Pons (tissue), 1 donor: ENCODE measurements at places on chromosomes 1 and 21.

DNA sequence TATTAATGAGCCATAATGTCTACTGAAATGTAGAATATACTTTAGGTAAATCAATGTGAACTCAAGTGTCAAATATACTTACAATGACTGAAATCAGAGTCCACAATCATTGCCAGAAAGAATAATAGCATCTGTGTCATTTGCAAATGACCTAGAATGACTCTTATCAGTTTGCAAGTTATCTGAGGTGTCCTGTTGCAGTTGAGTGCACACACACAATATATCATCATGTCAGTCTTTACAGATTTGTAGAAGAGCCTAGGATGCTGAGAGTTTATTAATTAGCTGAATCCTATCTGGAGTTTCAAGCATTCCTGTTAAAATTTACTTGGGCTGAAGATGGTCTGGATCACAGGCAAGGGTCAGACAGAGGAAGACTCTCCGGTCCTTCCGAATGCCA is 324.0 kb upstream of the GREM2 start:
- no peak for DNase-seq

DNA sequence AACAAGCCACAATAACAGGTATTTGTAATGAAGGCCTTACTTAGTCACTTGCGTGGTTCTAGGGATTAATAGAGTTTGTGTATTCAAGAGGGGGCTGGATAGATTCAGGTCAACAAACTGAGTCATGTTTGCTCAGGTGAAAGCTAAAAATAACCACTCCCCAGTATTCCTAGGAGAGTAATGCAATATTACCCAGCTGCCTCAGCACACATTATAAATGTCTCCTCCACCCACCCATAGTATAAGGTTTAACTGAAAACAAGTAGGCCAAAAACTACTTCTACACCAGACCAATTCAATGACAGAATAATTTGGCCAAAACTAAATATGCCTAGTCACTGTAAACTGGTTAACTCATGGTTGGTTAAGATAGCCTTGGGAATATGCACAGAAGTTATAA is 34.4 kb downstream of the WLS start:
- DNase-seq = no peak

- no peak for DNase-seq
Measured at GRCh38 chr1:73026114-73026513, 743.8 kb upstream of the NEGR1 start.

GRCh38 chr1:29239142-29239541 is 2.8 kb downstream of the PTPRU start:
- DNase-seq = no peak

- DNase-seq = no peak
Measured at GRCh38 chr1:150320667-150320978, 710 bp upstream of the PRPF3 start.

- DNase-seq = no peak
Measured at GRCh38 chr21:9780441-9780937, 740.9 kb upstream of the TPTE start.
